Stimulated activated CD4-positive, alpha-beta T cell treated with anti-CD3 and anti-CD28 coated beads, Interleukin-4, amount 100 ng/mL, for 4 hours (primary cell): ENCODE measurements at places on chromosomes 2 and 18.

DNA sequence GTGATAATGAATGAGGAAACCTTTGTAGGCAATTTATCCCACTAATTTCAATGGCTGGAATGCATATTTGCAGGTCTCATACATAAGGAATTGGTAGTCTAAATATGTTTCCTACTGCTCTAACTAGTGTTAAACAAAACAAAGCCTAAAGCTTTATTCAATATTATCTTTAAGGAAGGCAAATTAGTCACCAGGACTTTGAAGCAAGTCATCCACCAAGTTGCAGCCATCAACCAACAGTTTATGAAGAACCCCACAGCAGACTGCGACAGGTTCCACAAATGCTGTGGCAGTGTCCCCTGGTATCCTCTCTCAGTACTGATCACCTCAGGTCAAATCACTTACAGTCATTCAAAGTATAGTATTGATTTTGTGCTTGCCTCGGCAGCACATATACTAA lies 181.5 kb upstream of the ZFP36L2 start:
- no peak for DNase-seq

DNA sequence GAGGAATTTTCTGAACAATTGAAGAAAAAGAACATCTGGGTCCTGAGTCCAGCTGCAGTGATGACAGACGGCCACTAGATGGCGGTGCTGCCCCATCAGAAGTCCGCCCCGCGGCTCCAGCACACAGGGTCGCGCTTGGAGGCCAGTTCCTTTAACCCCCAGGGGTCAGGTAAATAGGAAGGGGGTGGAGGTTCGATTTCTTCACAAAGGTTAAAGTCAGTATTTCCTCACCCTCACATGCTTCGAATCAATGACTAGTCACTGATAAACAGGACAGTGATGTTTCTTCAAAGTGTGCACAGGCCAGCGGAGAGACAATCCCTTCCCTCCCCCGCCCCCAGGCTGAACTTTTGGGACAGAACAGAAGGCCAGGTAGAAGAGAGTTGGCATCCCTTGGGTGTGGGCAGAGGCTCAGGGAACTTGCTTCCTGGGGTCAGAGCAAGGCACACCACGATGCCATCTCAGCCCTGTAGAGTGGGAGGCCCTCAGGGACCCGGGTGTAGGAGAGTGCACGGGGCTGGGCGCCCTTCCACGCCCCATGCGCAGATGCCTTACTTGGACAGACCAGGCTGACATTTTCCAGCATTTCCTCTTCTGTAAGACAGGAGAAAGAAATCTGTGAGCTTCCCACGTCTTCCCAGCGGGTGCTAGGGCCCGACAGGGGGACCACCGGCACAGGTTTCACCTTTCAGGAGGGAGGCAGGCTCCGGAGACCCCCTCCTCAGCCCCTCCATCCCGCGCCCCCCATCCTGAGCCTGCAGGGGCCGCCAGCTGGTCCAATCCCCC lies 722 bp downstream of the APOB start:
- peak; percentile 16 for DNase-seq

DNA sequence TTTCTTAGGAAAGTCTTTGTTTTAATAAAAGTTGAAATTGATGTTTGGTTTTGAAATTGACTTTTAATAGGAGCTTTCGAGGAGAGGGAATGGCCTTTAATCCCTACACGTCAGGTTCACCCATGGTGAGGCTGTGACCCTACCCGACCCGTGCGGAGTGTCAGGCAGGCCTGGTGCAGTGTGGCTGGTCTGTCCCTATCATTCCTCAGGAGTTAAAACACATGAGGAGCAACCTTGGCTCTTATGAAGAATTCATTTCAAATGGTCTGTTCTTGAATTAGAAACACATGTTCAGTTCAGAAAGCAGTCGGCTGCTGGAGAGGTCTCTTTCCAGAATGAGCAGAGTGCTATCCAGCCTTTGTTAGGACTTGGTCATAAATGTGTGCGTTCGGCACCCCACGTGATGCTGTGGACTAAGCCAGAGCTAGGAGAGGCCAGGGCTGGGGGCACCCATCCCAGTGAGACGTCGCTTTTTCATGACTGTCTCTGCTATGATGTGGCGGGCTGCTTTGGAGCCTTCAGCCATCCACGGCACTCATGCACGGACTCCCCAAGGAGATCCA lies 54.7 kb downstream of the EMILIN2 start:
- DNase-seq = no peak

DNA sequence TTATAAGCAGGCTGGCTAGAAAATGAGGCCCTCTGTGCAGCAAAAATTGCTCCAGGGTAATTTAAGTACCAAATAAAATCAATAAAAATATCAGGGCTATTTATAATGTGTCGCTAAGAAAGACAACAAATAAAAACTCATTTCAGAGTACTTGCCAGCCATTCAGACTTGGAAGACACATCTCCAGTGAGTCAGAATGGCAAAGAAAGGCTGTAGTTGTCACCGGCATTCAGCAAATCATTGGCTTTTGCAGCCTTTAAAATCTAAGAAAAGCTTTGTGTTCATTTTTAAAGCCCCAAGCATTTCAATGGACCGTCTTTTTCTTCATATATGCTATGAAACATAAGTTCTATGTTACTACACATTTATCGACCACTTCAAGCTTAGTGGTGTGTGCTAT lies 141.1 kb upstream of the HNMT start:
- DNase-seq = no peak

DNA sequence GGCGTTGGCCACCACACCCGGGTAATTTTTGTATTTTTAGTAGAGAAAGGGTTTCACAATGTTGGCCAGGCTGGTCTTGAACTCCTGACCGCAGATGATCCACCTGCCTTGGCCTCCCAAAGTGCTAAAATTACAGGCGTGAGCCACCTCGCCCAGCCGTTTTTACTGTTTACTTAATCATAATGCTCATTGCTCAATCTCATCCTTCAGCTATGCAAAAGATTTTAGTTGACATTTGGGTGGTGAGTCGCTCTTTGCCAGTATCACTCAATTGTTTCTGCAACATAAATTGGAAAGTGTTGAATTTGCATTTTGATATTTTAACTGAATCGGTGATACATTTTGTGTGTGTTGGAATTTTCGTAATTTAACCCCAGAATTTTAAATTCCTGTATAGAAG lies 7.8 kb upstream of the ZNF532 start:
- no peak for DNase-seq

DNA sequence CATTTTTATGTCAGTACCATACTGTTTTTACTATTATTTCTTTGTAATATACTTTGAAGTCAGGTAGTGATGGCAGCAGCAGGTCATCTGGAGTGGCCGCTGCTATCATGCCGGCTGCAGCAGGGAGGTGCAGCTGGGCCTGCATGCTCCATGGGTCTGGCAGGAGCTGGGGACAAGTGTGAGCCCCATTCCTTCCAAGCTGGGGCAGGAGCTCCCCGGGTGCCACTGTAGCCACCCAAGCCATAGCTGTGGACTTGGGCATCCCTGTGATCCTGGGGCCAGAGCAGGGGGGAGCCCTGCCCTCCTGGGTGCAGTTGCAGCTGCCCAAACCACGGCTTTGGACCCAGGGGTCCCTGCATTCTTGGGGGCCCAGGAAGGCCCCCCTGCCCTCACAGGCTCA lies 59.2 kb downstream of the CSRNP3 start:
- DNase-seq = no peak

DNA sequence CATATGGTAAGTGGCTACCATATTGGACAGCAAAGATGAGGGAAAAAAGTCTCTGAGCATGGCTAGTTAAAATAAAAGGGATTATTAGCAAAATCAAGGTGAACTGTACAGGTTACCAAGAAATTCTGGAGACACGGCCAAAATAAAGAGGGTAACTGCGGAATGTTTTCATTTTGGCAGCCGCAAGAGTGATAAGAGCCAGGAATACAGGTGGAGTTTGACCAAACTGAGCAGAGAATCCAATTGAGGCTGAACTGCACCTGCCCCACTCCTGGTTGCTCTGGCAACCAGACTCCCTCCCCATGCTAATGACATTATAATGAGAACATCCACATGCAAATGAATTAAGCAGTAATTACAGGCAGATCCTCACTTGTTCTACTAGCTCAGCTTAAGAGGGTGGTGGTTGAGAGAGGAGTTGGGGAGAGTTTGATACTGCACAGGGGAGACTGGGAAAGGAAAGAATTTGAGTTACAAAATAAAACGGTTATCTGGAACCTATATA lies 18.8 kb upstream of the EPHA4 start:
- DNase-seq = no peak

GRCh38 chr2:192064459-192064858 lies 130.3 kb downstream of the TMEFF2 start:
- DNase-seq = no peak

GRCh38 chr18:62781893-62782292 lies 66.6 kb downstream of the PHLPP1 start:
- no peak for DNase-seq

GRCh38 chr18:52914148-52914547 lies 574.2 kb downstream of the DCC start:
- no peak for DNase-seq

DNA sequence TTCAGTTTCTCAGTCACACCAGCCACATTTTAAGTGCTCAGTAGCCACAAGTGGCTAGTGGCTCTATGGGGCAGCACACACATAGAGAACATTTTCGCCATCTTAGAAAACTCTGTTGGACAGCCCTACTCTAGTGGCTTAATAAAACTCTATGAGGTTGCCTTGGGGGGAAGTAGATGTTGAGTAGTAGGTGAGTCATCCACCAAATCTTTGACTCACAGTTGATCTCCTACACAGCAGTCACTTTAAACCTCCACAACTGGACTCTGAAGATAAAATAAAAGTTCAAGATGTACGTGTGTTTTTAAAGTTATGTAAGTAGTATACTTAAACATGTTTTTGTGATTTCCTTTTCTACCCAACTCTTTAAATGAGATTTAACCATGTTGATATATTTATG lies 379.0 kb downstream of the SETBP1 start:
- no peak for DNase-seq

GRCh38 chr2:105782646-105783045 lies 37.9 kb downstream of the NCK2 start:
- DNase-seq = no peak

DNA sequence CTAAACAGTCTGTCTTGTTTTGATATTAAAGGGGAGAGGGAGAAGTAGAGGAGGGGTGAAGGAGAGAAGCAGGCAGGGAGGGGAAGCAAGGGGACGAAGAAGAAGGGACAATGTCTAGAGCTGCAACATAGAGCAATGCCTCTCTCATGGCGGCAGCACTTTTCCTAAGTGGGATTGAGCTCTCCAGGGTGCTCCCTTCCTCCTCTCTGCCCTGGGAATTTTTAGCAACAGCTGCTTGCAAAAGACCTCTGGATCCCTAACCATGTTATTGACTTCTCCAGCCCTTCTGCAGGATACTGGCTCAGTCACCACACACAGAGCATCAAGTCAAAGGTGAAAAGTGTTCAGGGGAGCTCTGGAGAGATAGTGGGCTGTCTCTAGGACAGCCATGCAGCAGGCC lies 734.9 kb downstream of the EPHA4 start:
- no peak for DNase-seq

DNA sequence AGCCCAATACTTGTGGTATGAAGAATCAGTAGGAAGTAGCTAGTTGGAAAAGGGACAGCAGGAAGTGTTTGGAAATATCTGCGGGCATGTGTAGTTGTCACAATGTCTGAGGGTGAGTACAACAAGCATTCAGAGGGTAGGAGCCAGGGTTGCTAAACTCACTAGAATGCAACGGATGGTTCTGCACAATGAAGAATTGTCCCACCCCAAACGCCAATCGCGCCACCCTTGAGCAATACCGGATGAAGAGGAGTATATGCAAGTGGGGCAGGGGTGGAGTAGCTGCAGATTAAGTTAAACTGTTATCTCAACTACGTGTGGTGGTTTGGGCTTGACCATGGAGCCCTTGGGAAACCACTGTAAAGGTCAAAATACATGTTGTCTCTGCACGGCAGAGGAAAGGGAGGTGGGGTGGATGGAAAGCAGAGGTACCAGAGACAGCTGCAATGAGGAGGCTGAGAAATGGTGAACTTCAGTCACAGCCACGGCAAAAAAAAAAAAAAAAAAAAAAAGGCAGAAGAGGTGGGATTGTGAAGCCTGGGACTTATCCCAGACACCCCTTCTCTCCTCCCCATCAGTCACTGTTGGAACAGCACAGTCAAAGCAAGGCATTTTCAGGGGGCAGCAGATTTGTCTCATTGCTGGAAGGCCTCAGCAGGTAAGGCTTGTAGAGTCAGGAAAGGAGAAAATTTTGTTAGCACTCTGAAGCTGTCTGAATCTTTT lies 5.2 kb downstream of the CCL20 start:
- no peak for DNase-seq

DNA sequence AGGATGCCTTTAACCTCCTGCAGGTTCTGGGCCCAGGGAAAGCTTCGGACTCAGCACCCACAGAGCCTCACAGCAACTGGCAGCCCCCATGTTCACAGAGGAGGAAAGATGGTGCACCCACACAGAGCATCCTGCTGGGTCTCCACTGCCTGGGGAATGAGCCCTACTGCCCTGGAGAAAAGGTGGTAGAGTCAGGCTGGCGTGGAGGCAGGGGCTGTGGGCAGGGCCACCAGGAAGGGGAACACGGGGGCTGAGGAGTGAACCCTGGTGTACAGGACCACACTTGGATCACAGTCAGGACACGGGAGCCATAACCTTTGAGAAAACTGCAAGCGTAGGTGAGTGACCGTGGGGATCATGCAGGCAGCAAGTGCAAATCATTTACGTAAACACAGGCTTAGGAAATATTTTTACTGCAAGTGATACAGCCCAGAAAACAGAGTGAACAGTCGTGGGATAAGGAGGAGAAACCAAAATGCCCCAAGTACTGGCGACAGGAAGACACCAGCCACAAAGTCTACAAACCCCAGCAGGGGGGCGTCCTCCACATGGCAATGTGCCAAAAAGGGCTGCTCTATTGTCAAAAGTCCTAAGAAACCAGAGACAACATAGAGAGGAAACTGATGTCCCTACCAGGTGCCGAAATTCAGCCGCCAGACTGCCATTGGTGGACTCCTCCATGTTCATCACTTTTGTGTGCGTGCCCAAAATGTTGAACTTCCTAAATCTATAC lies 27.6 kb downstream of the STAT1 start:
- DNase-seq = no peak

DNA sequence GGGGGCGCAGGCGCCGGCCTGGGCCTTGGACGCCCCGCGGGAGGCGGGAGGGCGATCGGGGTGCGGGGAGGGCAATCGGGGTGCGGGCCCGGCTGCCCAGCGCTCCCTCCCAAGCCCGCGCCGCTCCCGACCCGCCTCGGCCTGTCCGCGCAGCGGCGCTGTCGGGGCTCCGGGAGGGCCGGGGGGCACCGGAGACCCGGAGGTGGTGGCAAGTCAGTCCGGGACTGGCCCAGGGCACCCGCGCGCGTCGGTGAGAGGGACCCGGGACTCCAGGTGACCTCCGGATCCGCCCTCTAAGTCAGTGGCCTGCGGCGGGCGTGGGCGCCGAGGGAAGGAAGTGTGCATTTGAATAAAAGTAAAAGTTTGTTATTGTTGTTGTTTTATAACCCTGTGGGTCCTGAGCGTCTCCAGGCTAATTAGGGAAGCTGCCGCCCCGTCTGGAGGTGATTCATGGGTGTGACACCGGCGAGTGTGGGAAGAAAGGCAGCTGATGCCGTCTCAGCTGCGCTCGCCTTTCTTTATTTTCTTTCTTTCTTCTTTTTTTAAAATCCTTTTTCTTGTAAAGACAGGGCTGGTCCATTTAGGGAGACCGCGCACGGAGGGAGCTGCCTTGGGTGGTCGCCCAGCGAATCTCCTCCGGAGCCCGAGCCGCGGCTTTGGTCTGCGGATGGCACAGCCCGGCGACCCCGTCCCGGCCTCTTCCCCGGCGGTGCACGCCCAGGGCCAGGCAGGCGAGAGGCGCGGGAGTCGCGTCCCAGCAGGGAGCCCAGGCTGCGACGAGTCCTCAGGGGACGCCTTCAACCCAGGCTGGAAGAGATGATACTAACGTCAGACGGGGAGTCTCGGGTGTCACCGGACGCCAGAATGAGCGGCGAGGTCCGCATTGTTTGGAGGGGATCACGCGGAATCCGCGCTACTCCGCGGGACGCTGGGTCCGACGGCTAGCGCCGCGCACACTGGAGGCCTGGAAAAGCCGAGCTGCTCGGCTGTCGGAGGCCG lies 627 bp upstream of the CRACDL start:
- DNase-seq = peak; percentile 32
